Left ventricle myocardium superior (tissue), 1 donor: ENCODE measurements at places on chromosomes 6 and 20.

- no peak for DNase-seq
Measured at GRCh38 chr6:23394681-23395080, 731.3 kb upstream of the NRSN1 start.

DNA sequence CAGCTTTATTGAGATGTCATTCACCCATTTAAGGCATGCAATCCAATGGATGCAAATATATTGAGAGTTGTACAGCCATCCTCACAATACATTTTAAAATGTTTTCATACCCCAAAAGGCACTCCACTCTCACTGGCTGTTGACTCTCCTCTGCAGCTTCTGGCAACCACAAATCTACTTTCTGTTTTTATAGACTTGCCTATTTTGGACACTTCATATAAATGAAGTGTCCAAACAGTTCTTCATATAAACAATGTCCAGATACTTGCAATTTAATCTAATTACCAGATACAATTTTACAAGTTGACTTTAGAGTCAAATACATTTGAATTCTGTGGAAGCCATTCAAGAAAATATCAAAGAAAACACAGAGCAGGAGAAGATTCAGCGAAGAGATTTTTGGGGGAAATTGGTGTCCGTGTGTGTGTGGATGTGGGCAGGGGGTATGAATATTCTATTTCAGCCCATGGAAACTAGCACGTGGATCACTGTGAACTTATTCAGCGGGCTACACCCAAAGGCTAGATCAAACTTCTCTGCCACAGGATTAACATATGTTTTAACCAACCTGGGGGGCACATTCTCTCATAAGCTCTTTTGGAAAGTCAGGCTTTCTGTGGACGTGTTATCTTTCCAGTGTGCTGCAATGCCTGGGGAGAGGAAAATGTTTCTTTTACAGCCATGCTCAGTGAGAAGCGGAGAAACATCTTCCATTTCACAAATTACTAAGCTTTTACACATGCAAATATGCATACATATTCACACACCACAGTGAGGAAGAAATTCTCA lies 73.9 kb downstream of the PLG start:
- DNase-seq = no peak

GRCh38 chr6:130574146-130574545 lies 208.3 kb downstream of the TMEM200A start:
- DNase-seq = no peak

- no peak for DNase-seq
Measured at GRCh38 chr6:22057962-22058361, 238.9 kb downstream of the PRL start.

- no peak for DNase-seq
Measured at GRCh38 chr6:119065382-119065781, 13.1 kb downstream of the FAM184A start.

GRCh38 chr20:61692479-61692878 lies 373.2 kb downstream of the TAF4 start:
- DNase-seq = no peak

DNA sequence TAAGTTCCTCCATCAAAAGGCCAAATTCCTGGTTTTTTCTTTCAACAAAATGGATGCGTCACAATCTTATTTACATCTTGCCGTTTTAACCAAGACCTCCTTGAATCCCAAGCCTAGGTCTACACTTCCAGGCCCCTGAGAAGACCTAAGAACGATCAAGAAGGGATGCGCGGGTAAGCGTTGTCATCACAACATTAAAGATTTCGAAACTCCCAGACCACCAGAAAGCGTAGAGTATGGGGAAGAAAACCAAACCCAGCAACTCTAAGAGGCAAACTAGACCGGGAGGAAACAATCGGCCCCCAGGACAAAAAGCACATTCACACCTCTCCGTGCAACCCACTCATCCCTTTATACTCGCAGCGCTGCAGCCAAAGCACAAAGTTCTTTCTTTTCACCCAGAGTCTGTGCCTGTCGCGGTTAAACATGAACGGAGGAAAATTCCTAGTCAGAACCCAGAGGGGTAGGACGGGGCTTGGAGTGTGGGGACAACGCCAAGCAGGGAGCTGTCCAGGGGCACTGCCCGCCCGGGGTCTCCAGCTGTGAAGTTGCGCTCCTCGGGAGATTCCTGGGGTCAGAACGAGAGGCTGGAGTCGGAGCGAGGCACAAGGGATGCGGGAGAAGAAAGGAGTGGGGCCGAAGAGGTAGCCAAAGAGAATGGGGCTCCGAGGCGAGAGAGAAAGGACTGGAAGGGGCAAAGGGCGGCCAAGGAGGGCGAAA lies 725 bp downstream of the OSER1 start:
- DNase-seq = no peak

GRCh38 chr6:12294851-12295536 lies 4.8 kb downstream of the EDN1 start:
- DNase-seq = no peak

DNA sequence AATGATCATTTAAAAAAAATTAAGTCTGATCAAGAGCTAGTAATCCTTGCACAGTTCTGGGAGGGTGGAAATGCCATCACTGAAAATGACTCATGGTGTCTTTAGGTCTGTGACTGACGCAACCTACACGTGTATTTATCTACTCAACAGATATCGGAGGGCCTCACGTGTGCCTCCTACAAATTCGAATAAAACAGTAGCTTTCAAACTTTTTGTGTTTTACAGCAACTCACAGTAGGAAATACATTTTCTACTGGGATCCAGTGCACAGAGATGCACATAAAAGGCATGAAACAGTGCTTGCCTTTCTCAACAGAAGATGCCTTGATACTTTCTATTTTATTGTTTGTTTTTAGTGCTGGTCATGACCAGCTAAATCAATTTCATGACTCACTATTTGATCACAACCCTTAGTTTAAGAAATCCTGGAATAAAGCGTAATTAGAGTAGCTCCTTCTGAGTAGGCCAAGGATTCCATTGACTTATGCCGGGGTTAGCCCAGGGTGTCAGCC lies 210.0 kb upstream of the SNX9 start:
- no peak for DNase-seq

DNA sequence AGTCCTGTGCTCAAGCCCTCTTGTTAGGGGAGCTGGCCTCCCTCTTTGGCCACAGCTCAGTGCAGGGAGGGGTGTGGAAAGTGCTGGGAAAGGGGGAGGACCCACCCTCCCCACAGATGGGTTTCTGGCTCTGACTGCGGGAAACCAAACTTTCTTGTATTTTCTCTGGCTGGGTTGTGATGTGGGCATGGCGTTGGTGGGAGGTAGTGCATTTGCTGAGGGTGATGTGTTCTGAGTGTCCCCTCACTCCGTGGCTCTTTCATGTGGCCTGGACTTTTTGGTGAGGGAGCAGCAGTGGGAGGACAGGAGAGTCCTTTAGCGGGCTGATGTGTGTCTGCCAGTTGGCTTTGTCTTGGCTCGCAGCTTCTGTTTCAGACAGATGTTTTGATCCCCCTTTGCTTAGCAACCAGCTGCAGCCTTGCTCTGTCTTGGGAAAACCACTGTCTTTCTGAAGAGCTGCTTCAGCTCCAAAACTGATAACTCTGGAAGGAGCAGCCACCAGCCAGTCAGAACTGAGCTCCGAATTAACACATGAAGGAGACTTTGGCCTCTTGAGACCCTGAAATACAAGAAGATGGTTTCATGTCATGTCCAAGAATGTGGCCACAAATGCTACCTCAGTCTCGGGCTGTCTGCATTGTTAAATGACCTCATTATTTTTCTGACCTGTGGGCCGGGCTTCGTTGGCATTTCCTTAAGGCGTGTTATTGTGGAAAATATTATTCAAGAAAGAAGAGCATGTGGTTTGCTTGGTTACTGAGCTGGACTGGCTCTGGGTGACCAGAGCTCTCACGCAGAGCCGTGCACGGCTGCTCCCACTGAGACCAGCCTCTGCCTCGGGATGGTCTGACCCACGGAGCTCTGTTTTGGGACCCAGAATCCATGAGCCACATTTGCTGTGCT lies 21.5 kb downstream of the SYNJ2 start:
- peak; percentile 70 for DNase-seq

DNA sequence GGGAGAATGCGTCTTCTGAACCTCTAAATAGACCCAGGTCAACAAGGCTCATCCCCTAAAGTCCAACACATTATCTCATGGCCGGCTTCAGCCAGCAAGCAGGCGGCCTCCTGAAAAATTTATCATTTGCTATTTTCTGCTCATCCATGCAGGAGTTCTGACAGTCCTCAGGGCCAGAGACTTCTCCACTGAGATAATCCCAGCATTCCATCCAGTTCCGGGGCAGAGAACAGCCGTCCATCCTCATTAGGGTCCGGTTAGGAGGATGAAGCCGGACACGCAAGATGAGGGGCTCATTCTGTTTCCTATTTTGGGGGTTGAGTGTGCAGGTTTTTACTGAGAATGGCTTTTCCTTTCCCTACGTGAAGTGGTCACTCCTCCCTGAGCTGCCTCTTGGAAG lies 258.1 kb downstream of the PREX1 start:
- no peak for DNase-seq

DNA sequence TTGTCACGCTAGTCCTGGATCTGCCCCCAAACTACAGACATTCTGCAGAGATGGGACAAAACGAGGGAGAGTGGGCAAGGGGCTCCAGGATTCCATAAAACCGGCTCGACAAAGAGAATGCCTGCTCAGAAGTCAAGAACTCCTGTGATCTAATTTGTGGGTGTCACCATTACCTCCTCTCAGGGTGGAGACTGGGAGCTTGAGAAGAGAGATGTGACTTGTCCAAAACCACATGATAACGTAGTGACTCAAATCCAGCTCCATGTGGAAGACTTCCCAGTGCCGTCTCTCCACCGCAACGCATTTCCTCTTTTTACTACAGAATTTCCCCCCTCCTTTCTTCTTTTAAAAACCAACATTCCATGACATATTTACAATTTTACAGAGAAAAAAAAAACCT lies 44.3 kb downstream of the TRERF1 start:
- DNase-seq = no peak

DNA sequence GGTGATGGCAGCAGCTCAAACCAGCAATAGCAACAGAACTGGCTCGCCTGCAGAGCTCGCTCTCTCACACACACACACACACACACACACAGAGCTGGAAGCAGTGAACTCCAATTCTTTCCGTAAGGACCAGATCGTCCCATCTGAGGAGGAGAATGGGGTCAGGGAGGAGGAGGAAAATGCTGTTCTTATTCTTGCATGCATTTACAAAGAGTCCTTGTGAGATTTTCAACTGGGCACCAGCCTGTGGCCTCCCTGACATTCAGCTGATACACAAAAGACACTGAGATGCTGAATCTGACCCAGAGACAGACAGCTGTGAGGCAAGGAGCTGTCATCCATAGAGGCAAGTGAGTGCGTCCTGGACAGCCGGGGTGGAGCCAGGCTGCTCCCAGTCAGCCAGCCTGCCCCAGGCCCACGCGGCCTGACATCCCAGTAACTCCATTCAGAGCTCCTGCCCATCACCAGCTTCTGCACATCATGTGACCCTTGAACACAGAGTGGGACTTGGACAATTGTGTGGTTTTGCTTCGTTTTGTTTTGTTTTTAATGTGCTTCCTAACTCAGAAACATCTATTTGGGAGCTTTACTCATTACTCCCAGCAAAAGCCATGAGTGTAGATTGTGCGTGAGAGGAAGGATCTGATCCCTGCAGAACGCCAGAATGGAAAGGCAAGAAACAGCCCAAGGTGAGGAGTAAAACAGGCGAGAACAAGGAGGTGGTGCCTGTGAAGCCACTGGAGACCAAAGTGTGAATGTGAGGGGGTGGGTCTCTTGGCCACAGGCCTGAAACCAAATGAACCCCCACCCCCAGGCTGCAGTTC lies 2.1 kb downstream of the SERPINB9 start:
- no peak for DNase-seq
